Hindlimb muscle (tissue), 1 donor: ENCODE measurements at places on chromosomes 3 and 15.

DNA sequence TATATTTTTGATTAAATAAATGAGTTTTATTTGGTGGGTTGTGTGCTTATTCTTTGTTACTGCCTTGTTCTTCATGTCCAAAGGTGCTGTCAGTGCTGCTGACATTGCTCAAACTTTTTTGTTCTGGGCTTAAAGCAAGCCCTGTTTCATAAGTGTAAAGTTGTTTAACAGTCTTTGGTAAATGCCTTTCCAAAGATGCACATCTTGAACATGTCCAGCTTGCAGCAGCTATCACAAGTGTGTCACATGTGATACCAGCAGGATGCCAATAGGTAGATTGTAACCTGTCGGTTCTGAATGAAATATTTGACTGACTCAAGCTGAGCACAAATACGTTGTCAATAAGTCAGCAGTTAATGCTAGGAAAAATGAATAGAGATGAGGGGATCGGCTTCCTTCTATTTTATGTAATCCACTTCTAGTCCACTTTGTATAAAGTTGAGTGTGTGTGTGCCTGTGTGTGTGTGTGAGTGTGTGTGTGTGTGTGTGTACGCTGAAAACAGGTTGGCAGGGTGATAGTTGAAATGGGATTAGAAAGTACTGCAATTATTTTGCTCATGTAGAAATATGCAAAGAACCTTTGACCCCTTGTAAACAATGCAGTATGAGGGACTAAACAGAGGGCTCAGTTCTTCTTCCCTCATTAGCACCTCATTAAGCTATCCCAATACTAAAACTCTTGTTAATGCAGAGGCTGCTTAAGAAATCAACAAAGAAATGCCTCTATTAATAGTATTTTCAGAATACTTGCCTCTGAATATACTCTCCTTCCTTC is 986.5 kb downstream of the TUSC7 start:
- DNase-seq = no peak

DNA sequence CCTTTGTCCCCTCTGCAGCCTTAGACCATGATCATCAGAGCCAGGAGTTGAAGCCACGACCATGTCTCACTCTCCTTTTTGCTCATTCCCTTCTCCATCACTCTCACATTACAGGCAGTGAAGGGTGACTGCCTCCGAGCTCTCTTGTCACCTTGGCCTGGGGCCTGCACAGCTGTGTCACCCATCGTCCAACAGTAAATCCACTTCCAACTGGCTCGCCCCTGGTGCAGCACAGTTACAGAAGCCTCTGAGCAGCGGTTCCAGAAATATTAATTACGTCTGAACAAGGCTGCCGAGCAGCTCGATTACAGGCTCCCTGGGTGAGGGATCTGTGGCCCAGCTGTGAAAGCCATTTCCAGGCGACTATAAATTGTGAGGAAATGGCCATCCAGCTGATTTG is 528.2 kb downstream of the NR2F2 start:
- DNase-seq = peak; percentile 29

GRCh38 chr3:51340989-51341636 is 44.0 kb upstream of the MANF start:
- DNase-seq = no peak

- DNase-seq = no peak
These were observed 29.7 kb upstream of the ARNT2 start for GRCh38 chr15:80374441-80374840.

GRCh38 chr3:48881006-48881405 is 17.7 kb downstream of the SLC25A20 start:
- no peak for DNase-seq

GRCh38 chr3:123843668-123844067 is 40.5 kb downstream of the MYLK start:
- no peak for DNase-seq

GRCh38 chr3:197292648-197293047 is 5.8 kb downstream of the DLG1 start:
- no peak for DNase-seq

DNA sequence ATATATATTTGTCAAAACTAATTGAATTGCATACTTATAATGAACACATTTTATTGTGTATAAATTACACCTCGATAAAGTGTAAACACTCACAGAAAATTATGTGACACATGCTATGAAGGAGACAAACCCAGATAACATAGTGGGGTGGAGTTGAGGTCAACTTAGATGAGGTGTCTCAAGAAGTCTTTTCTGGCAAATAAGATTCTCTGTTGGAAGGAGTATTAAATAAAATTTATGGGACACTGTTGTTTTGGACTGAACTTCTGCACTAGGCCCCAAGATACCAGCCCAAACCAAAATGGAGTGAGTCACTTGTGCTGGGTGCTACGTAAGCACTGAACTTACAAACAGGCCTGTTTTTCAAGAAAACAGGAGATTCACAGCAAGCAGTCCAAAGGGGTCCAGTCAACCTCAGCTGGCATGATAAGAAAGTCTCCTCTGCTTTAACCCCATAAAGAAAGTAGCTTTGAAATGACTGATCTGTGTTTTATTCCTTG is 18.7 kb downstream of the ACTC1 start:
- no peak for DNase-seq

DNA sequence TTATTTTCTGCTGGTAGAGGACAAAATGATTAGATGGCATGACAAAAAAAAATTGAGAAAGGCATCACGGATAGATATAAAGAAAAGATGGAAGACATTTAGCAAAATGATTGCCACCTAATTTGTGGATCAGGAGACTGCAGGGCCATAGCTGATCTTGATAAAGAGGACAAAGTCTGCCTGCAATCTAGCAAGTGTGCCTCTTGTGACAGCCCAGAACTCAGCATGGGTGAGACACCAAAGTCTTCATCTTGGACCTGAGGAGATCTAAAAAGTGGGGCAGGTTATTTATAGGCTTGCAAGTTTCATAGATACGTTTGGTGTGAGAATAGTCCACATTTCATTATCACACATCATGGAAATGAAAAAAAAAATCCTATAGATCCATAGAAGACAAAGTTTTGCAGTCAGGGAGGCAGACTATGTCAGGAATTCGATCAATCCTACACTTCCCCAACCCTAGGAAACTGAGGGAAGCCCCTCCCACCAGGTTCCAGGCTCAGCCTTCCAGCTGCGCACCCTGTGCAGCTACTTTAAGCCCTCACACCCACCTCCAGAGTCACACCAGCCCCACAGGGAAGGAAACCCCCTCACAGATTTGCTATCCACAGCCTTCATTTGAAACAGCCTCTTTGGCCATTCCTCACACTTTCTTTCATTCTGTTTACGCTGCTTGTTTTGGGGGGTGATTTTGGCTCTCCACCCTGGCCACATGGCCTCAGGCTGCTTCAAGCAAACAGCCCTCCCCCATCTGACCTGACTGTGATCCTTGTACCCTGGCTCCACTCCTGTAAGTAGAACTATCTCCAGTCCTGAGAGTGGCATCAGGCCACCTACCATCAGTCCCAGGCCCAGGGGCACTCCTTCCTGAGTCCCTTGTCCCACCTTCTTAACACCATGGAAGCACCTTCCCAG is 28.1 kb upstream of the KLHL6 start:
- no peak for DNase-seq

DNA sequence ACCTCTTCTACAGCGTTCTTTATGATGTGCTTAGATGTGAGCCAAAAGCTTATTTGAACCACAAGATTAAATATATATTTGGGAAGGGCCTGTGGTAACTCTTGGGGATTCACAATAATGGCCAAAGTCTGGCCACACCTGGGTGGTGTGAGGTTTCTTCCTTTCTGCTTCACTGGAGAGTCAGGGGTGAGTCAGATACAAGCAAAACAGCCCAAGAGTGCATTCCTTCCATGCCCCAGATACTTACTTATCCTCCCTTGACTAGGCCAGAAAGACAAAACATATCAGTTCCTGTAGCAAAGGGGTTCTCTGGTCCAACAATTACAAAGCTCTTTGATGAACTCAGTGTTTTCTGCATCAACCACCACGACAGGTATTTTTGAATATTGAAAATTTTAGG is 941 bp downstream of the ZBED2 start:
- DNase-seq = no peak

DNA sequence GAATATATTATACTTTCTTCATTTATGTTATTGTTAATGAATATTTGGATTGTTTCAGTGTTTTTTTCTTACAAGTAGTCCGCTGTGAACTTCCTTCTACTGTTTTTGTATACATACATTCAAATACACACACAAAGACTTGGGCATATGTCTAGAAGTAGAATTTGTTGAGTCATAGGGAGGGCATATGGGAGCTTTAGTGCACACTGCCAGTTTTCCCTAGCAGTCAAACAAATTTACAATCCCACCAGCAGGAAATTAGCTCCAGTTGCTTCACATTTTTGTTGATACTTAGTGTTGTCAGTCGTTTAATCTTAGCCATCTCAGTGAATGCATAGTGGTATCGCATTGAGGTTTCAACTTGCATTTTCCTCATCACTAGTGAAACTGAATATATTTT is 492.3 kb downstream of the DIPK2A start:
- DNase-seq = no peak

GRCh38 chr15:42728560-42728959 is 8.4 kb downstream of the CDAN1 start:
- no peak for DNase-seq

DNA sequence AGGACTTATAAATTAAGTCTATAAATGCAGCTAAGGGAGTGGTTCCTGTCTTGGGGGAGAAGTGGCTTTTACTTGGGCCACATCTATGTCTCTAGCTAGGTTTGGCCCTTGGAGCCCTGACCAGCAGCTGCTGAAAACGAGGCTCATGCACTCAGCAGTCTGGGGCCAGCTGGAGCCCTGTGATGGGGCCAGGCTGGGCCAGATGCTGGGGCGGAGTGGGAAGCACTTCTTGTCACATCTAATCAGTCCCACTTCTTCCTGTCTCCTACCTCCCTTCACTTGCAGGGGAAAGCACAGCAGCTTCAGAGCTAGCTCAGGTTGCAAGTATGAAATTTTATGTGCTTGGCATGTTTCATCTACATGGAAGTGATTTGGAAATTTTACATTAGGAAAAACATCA is 209.9 kb upstream of the ROPN1 start:
- peak; percentile 10 for DNase-seq

- no peak for DNase-seq
These were observed 106.6 kb downstream of the SSR3 start for GRCh38 chr3:156448300-156448699.

DNA sequence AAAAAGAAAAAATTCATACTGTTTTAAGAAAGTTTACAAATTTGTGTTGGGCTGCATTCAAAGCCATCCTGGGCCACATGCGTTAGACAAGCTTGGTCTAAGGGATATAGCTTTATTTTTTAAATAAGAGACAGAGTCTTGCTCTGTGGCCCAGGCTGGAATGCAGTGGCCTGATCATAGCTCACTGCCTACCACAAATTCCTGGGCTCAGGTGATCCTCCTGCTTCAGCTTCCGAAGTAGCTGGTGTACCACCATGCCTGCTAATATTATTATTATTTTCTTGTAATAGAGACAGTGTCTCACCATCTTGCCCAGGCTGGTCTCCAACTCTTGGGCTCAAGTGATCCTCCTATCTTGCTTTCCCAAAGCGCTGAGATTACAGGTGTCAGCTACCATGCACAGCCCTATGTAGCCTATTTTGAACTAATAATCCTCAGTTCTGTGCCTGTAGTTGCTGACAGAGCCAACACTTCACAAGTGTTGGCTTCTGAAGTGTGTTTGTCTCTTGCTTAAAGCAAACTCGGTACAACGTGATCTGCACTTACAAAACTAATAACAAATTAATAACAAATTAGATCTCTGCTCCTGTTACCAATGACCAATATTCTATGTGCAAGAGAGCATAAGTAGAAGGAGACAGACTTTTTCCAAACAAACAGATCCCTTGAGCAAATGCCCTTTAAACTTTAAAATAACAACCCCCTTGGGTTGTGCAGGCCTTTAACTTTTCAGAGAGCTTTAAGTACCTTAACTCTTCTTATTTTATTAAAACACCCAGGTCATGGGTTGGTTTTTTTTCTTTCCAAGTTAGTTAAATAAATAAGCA is 135.2 kb downstream of the VGLL4 start:
- no peak for DNase-seq

- no peak for DNase-seq
These were observed 88.9 kb downstream of the TNIK start for GRCh38 chr3:171371354-171371753.

DNA sequence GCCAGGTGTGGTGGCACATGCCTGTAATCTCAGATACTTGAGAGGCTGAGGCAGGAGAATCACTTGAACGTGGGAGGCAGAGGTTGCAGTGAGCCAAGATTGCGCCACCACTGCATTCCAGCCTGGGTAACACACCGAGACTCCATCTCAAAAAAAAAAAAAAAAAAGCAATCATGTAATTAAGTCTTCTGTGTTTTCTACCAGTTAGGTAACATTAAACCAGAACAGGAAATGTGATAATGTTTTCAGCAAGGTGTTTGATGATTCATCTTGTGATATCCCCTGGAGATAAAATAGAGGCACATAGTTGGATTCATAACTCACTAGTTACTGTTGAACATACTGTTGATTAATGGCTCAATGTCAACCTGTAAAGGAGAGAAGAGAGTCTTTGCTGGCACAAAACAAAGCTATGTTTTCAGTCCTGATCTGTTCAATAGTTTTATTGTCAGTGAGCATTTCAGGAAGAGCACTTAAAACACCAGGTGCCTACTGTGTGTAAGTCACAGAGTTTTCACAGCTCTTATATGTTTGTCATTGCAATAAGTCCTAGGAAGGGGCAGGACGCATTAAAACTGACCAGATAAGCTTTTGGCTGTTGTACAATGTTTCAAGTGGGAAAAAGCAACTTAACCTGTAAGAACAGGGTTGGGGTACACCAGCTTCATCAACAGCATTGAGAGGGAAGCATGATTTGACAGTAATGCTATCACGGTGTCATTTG is 19.5 kb downstream of the DNAJB11 start:
- no peak for DNase-seq

- DNase-seq = no peak
These were observed 565.8 kb upstream of the DPPA4 start for GRCh38 chr3:109903100-109903499.

DNA sequence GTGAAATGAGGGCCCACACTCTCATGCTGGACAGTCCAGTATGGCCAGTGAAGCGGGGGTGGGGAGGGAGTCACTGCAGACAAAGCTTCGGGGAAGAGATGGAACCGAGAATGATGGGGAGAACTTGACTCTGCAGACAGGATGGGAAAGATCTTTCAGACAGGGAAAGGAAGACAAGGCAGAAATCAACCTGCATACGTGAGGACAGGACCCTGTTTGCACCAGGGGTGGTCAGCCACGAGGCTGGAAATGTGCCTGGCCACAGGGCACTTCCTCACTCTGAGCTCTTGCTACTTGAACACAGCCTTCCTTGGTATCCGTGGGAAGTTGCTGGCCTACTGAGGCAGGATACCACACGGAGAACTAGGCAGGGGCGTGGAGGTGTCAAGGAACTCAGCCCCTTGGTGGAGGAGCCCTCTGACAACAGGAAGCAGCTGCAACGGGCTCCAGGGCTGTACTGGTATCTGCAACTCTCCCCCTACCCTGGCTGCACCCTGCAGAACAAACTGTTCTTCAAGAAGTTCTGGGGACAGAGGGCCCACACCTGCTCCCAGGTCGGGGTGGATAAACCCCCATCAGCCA is 9.3 kb upstream of the SRP14 start:
- DNase-seq = no peak

GRCh38 chr3:77467702-77468625 is 428.1 kb downstream of the ROBO2 start:
- DNase-seq = peak; percentile 87

- no peak for DNase-seq
These were observed 65.9 kb upstream of the TNIK start for GRCh38 chr3:171526146-171526545.

- DNase-seq = no peak
These were observed 36.2 kb downstream of the TXNRD3 start for GRCh38 chr3:126618760-126619159.

GRCh38 chr3:115110830-115111229 is 36.3 kb downstream of the ZBTB20 start:
- DNase-seq = no peak
